Anterior cingulate cortex (tissue), 58 donors: ENCODE measurements at places on chromosomes 3 and 15.

GRCh38 chr3:27253831-27254230 is 115.4 kb downstream of the NEK10 start:
- no peak for DNase-seq

GRCh38 chr3:13046569-13047274 is 26.5 kb downstream of the IQSEC1 start:
- no peak for DNase-seq

DNA sequence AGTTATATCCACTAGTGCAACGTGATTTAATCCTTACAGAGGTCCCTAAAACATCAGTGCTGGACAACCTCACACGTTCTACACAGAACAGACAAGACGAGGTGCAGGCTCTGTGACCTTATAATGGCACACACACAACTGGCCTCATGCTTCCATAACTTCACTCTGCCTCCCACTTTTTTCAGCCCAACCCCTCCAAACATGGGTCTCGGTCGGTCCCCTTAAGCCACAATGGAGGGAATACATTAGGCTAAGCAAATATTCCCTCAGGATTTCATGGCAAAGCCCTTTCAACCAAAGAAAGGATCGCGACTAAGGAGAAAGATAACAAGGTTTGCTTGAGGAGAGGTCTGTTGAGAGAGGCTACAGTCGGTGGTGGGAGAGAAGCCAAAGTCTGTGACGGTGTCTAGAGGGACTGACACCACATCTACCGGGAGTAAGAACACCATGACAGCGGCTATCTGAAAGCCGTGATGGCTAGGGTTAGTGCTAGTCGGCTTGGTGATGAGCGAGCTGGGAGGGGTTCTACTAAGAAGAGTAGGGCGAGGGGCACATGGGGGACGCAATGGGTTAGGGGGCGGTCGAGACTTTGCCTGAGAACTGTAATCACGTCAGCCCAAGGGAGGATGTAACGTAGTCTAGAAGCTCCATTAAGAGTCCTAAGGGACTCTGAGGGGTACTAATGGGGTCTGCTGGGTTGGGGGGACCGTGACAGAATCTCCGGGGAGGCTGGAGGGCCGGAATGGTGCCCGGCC is 1.0 kb downstream of the MYO9A start:
- no peak for DNase-seq

DNA sequence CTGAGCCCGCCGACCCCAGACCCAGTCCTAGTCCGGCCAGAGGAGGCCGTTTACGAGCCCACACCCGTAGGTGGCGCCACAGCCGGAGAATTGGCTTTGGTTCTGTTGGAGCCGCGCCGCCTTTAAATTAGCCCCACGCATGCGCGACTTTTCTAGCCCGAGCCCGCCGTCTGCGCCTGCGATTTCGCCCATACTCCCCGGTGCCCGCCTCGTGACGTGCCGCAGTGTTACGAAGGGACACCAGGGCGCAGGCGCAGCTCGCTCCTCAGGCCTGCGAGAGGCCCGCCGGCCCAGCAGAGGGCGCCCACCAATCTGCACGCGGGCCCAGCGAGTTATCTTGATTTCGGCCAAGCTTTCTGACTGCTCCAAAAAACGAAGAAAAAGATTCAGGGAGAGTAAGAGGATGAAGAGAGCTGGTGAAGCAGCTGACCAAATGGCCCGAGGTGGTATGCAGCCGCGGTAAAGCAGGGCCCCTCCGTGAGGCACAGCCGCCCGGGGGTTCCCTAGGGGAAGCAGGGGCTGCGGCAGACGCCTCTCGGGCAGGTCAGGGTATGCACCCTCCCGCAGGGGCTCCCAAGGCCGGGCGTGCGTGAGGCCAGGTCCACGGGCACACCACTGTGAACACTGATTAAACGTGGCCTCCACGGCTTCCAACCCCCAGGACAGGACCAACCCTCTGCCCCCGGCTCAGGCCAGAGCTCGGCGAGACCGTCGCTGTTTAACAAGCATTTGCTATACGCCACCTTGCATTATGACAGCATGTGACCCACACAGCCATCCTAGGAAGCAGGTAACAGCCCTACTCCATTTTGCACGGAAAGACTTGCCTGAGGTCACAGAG is 32.8 kb downstream of the RPN1 start:
- peak; percentile 96 for DNase-seq

DNA sequence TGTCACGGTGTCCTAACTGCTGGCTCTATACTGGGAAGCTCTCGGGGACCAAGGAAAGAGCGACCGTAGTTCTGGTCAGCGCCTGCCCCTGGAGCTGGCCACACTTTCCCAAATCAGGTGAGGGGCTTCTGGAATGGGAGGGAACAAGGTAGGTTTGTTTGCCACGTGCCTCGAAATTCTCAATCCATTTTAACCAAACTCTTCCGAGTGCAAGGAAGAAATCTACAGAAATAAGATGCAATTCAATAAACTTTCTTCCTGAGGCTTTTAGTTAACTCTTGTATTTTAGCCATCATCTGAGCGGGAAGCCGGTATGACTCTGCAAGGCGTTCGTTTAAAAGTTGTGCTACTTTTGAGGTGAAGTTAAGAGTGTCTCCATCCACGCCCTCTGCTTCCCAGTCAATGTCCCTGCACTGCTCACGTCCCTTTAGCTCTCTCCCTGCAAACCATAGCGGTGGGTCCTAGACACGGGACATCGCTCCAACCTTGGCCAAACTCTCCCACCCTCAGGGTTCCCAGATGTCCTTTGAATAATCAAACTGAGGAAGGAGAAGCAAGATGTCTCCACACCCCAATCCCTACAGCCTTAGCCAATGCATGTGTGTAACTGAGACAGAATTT is 597 bp downstream of the AGTR1 start:
- no peak for DNase-seq

DNA sequence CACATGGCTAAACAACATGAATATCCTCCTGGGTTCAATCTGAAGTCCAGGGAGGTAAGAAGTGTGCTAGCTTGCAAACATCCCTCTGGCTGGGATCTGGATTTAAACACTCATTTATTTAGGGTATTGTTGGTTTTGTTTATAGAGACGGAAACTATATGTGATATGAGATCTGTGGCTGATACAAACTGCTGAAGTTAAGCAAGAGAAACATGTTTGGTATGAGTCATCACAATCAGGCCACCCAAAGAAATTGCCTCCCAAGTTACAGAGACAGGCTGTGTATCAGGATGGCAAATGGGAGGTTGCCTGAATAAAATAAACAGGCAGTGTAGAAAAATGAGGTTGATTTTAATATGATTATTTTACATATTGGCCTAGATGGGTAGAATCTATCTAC is 562.1 kb downstream of the IGSF11 start:
- no peak for DNase-seq

GRCh38 chr3:67706934-67707333 is 52.5 kb upstream of the SUCLG2 start:
- no peak for DNase-seq

- no peak for DNase-seq
Measured at GRCh38 chr15:60635507-60636352, 156.8 kb upstream of the ICE2 start.

DNA sequence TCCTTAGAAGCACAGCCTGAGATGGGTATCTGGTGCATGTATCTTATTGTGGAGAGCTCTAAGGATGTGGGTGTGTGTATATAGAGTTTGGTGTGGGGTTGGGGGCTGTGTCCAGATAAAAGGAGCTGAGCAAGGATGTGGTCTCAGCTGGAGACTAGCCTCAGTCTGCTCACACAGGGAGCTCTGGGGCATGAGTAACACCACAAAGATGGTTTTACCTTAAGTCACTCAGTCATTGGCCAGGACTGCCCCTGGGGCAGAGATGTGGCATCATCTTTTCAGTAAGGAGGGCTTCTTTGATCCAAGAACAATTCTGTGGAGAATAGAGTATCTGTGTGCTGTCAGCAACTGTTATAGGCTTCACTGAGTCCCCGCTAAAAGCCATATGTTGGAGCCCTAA is 163.4 kb upstream of the NUDT16 start:
- DNase-seq = no peak

- DNase-seq = peak; percentile 64
Measured at GRCh38 chr3:4720316-4721075, 227.3 kb downstream of the ITPR1 start.

GRCh38 chr15:65337436-65338070 is 33.1 kb downstream of the RNU5B-1 start:
- DNase-seq = no peak

GRCh38 chr15:43881944-43882343 is 55.1 kb downstream of the WDR76 start:
- no peak for DNase-seq

GRCh38 chr15:52408823-52409222 is 113.2 kb upstream of the MYO5C start:
- no peak for DNase-seq

DNA sequence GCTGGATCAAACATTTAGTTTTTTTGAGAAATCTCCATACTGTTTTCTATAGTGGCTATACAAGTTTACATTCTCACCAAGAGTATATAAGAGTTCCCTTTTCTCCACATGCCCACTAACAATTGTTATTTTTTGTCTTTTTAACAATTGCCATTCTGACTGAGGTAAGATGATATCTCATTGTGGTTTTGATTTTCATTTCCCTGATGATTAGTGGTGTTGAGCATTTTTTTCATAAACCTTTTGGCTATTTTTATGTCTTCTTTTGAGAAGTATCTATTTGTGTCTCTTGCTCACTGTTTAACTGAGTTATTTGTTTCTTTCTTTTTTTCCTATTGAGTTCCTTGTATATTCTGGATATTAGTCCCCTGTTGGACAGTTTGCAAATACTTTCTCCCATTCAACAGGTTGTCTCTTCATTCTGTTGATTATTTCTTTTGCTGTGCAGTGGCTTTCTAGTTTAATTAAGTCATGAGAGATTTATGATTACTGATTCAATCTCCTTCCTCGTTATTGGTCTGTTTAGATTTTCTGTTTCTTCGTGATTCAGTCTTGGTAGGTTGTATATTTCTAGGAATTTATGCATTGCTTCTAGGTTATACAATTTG is 6.7 kb upstream of the RNF13 start:
- no peak for DNase-seq

DNA sequence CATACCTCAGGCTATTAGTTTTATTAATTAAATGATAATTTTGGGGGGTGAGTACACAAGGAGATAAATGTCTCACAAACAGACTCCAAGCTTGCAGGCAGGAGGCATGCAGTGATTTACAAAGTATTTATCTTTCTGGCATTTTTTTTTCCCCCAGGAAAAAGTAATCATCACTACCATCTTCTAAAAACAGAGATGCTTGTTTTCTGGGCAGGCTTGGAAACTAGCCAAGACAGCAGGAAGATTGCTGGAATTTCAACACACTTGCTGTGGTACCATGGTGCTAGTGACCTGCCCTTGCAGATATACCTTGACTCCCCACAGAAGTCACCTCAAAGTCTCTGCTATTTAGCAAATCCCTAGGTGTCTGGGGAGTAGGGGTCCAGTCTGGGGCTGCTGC is 732.8 kb upstream of the CFAP20DC start:
- DNase-seq = no peak

DNA sequence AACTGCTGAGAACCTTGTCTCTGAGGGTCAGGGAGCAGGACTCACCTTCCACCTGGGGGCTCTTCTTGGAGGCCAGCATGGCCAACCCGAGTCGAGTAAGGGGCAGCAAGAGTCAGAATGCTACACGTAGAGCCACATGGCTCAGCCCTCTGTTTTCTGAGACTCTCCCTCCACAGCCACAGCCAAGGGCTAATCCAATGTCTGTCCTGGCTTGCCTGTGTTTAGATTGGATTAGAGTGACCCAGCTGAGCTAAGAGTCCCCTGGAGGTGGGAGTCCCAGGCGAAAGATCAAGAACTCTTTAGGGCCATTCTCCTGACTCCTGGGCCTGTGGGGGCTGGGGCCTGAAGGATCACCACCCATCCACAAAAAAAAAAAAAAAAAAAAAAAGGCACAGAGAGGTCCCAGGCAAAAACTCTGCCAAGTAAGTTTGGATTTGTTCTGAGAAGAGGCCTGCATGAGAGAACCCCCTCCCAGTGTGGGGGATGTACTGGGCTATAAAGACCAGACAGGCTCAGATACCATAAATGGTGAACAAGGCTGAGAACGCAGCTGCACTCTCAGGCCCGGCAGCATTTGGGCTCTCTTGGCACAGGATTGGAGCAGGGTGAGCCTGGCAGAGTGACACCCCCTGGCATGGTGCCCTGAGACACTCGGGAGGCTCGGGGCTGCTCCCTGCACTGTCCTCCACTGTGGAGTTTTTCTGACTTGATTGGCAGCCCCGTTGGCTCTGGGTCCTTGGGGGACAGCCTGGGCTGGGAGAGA is 88.0 kb upstream of the OSBPL11 start:
- DNase-seq = no peak

GRCh38 chr3:149801639-149802038 is 9.3 kb upstream of the ANKUB1 start:
- no peak for DNase-seq

GRCh38 chr3:26381411-26381810 is 241.2 kb upstream of the LRRC3B start:
- no peak for DNase-seq

DNA sequence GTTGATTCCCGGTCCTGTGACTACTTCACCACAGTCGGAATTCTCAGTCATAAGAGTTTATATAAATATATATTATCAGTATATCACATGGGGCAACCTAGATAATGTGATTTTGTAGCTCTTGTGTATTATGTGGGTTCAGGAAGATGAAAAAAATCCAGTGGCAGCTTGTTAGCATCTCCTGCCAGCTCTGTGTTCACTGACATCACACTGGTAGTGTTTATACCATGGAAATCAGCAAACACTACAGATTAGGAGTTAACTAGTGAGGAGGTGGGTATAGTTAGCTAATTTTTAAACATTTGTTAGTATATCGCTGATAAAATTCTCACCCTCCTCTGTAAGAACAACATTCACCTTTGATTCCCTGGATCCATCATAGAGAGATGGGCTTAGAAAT is 44.5 kb upstream of the KCNMB2 start:
- no peak for DNase-seq
